Common myeloid progenitor, CD34-positive (primary cell): ENCODE measurements at places on chromosomes 4 and X.
A peak's percentile ranks its signal among the peaks of the same experiment; 100 is the strongest.

DNA sequence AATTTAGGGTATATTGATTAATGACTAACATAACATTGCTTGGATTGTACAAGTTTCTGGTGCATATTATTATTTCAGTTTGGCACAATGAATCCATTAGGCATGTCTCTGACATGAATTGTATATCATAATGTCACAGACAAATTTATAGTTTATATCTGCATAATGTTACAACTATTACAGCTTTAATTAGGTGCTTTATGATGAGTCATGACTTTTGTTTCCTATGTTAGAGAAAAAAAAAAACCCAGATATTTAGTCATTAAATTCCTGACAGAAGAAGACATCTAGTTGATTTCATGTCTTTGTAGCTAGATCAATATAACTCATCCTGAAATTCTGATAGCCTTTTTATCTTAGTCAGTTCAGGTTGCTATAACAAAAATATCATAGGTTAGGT, 385.7 kb upstream of the EPHA5 start:
- H3K4me3 ChIP-seq = no peak overlapping the region
- H3K27me3 ChIP-seq = no peaks in the 10 kb centered on the region
- H3K36me3 ChIP-seq = no peaks in the 10 kb centered on the region
- H3K4me1 ChIP-seq = no peaks in the 10 kb centered on the region
- DNase-seq = no peak

DNA sequence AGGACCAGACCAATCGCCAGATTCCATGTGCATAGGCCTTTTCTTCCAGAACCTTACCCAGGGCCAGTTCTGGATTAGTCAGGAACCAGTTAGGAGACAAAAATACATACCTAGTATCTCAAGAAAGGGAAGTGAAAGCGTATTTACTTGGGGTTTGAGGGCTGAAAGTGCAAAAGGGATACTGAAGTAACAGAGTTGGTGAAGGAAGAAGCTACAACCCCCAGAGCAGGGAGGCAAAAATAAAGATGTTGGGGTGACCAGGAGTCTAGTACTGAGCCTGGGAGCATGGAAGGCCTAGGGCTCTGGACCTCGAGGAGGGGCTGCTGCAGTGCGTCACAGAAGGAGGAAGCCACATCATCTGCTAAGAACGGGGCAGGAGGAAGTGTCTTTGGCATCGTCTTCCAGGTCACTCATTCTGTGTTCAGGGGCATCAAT, 38.3 kb downstream of the TKTL1 start:
- H3K27ac ChIP-seq = no peak overlapping the region
- H3K4me3 ChIP-seq = no peak overlapping the region
- DNase-seq = peak; percentile 46
- no peaks in the 10 kb centered on the region for H3K4me1 ChIP-seq
- no peaks in the 10 kb centered on the region for H3K27me3 ChIP-seq
- no peaks in the 10 kb centered on the region for H3K36me3 ChIP-seq

GRCh38 chr4:70839589-70840093, at the start of gene GRSF1:
Gene GRSF1 (minus strand): TSS chr4:70839890. CDS start chr4:70839827, 63 bp downstream.
- H3K27me3 ChIP-seq = no peaks in the 10 kb centered on the region
- DNase-seq = peak; percentile 95
- H3K4me1 ChIP-seq = peaks cover 28% of the 10 kb centered on the region
- H3K36me3 ChIP-seq = peaks cover 6% of the 10 kb centered on the region

DNA sequence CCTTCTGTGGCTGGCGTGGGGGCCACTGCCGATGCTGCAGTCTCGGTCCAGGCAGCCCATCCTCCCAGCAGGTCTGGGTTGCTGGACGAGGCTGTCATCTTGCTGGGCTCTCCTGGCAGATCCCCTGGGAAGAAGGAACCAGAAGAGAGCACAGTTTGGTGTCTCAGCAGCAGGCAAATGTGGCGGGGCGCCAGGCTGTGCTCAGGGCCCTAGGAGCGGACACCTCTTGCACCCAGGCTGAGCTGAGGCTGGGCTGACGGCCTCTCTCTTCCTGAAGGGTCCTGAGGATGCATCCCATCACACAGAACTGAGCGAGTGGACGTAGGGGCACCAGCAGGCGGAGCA, 39.2 kb upstream of the CPLX1 start:
- no peak overlapping the region for H3K4me3 ChIP-seq
- peaks cover 45% of the 10 kb centered on the region for H3K36me3 ChIP-seq
- H3K27ac ChIP-seq = no peak overlapping the region

DNA sequence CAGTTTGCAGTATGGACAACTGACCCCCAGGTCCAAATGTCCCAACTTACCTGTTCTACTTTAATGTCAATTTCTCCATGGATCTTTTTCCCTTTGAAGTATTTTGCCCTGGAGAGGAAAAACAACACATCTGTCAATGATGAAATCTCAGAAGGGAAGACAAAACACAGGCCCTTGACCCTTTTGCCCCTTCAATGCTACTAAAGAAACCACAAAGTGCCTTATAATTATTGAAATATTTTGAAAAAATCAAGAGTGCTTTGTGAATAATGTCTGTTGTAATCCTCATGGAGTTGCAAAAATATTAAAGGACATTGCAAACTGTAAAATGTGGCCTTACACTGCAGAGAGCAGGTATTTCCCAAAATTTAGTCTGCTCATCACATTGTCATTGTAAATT, 12.6 kb downstream of the SYN1 start:
- no peak overlapping the region for H3K4me3 ChIP-seq
- H3K27me3 ChIP-seq = no peaks in the 10 kb centered on the region
- H3K4me1 ChIP-seq = no peaks in the 10 kb centered on the region
- no peaks in the 10 kb centered on the region for H3K36me3 ChIP-seq
- DNase-seq = no peak
- H3K27ac ChIP-seq = no peak overlapping the region

- no peaks in the 10 kb centered on the region for H3K4me1 ChIP-seq
- H3K27ac ChIP-seq = no peak overlapping the region
- peaks cover 2% of the 10 kb centered on the region for H3K36me3 ChIP-seq
- no peak overlapping the region for H3K4me3 ChIP-seq
These were observed 39.4 kb downstream of the STIM2 start for GRCh38 chr4:26899991-26900390.

- no peak for DNase-seq
- H3K27ac ChIP-seq = no peak overlapping the region
- H3K4me3 ChIP-seq = no peak overlapping the region
- no peaks in the 10 kb centered on the region for H3K27me3 ChIP-seq
These were observed 86.7 kb downstream of the PTTG2 start for GRCh38 chr4:38046727-38047489.

DNA sequence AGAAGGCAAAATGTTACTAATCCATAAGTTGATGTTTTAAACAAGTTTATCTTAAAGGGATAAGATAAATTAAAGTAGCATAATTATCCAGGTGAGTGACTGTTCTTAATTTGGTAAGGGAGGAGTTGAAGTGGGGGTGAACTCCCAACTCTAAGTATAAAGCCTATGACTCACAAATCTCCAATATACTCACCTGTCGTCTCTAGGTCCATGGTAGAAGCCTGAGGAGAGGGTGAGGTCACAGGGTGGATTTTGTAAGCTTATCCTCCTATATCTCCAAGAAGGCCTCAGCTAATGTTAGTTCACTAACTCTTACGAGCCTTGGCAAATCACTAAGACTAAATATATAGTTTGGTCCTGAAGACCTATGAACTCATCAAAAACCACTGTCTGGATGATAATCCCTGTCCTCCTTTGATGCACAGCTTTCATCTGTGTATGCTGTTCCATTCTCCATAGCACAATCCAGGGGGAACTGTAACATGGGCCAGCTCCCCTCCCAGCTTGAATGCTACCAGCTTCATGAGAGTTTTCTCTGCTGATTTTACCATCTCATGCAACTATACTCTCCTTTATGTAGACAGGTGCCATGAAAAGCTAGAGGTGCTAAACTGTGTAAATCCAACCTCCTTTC, 158.7 kb downstream of the BTC start:
- no peaks in the 10 kb centered on the region for H3K27me3 ChIP-seq
- no peak overlapping the region for H3K27ac ChIP-seq
- no peak for DNase-seq
- no peak overlapping the region for H3K4me3 ChIP-seq
- no peaks in the 10 kb centered on the region for H3K36me3 ChIP-seq
- H3K4me1 ChIP-seq = peaks cover 26% of the 10 kb centered on the region

GRCh38 chrX:9656277-9656676, 109.4 kb downstream of the GPR143 start:
- no peaks in the 10 kb centered on the region for H3K27me3 ChIP-seq
- no peak overlapping the region for H3K4me3 ChIP-seq
- H3K4me1 ChIP-seq = no peaks in the 10 kb centered on the region
- DNase-seq = no peak

- DNase-seq = peak; percentile 13
- no peaks in the 10 kb centered on the region for H3K36me3 ChIP-seq
- H3K4me1 ChIP-seq = peaks cover 16% of the 10 kb centered on the region
- no peak overlapping the region for H3K27ac ChIP-seq
These were observed 2.5 kb downstream of the POU3F4 start for GRCh38 chrX:83510510-83511062.

GRCh38 chr4:77073981-77074380, 1.8 kb downstream of the CCNI start:
- no peaks in the 10 kb centered on the region for H3K36me3 ChIP-seq
- H3K27me3 ChIP-seq = no peaks in the 10 kb centered on the region
- peak overlapping the region; percentile 100 for H3K27ac ChIP-seq
- peaks cover 20% of the 10 kb centered on the region for H3K4me1 ChIP-seq
- H3K4me3 ChIP-seq = peak overlapping the region; percentile 88
